Anterior cingulate cortex (tissue), 58 donors: ENCODE measurements at places on chromosomes 16 and 17.

DNA sequence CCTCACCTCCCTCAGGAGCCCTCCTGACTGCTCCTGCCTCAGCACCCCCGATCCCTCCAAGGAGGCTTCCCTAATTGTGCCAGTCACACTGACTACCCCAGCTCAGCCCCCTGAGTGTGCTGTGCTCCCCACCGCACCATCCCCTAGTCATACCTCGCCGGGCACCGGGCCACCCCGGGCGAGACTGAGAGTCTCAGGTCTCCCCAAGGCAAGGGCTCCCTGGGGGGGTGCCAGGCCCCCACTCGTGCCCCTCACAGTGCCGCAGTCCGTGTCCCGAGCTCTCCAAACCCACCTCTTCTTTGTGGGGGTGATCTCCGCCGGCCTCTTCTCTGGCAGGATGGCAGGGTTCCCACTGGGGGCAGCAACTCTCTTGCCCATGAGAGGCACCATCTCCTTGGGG is 3.2 kb downstream of the TRPV3 start:
- no peak for DNase-seq

- no peak for DNase-seq
Observed at GRCh38 chr17:77869665-77870132, 88.8 kb upstream of the TNRC6C start.

DNA sequence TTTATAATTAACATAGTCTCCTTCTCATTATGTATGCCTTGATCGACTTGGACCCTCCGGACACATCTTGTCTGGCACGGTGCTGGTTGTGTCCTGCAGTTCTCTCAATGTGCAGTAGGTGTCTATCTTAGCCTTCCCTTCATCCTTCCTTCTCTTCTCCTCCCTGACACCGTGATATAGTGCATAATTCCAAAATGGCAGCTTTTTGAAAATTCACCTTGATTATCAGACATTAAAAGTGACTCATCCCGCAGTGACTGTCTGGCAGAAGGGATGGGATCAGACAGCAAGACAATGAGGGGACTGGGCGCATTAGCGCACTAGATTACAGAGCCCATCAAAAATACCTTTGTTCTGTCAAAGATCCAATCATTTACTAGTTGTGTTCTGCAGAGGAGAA is 70.0 kb upstream of the PMFBP1 start:
- DNase-seq: no peak

DNA sequence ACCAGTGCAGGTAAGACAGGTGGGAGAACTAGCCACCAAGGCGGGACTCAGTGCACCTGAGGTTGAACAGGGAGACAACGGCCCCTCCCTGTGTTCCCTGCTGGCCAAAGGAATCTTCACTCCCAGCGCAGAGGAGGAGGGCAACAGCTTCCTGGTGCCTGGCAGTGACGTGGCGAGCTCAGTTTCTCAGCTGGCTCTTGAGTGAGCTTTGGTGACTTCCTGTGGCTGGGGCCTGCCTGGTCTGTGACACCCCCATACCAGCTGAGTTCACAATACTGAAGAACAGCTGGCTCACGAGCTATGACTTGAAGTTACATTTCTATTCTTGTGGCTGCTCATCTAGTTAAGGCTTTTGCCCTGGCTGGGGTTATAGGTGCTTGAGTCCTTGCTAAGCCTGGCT is 26.1 kb downstream of the WNT9B start:
- no peak for DNase-seq

DNA sequence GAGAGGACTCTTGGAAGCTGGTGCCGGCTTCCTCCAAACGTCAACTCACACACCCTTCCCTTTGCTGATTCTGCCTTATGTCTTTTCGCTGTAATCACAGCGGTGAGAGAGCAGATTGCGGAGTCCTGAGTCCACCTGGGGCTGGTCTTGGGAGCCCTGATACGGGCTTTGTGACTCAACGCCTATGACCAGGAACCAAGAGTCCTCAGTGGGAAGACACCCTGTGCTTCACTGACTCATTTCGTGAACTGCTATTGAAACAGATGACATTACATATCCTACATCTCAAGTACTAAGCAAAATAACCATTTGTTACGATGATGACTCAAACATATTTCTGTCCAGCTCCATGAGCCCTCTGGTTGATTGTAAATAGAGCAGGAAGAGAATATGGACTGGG is 90.7 kb upstream of the CREBBP start:
- no peak for DNase-seq

- DNase-seq: no peak
Observed at GRCh38 chr16:80631581-80631980, 90.8 kb downstream of the DYNLRB2 start.

DNA sequence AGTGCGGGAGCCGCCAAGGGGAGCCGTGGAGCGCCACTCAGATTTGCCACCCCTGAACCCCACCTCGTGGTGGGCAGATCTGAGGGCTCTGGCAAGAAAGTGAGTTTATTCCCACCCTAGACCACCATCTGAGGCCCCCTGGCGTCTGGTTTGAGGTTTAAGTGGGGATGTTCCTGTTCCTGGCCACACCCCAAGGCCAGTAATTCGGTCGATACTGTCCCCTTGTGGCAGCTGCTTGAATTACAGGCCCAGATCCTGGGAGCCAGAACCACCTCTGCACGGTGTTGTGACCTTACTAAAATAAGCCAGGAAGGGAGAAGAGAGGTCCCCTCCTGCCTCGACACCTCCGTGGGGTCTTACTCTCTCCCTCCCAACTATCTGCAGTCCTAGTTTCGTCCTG is 3.3 kb upstream of the LAT start:
- no peak for DNase-seq
